ENCODE measurements at places on chromosomes 3 and 15.

DNA sequence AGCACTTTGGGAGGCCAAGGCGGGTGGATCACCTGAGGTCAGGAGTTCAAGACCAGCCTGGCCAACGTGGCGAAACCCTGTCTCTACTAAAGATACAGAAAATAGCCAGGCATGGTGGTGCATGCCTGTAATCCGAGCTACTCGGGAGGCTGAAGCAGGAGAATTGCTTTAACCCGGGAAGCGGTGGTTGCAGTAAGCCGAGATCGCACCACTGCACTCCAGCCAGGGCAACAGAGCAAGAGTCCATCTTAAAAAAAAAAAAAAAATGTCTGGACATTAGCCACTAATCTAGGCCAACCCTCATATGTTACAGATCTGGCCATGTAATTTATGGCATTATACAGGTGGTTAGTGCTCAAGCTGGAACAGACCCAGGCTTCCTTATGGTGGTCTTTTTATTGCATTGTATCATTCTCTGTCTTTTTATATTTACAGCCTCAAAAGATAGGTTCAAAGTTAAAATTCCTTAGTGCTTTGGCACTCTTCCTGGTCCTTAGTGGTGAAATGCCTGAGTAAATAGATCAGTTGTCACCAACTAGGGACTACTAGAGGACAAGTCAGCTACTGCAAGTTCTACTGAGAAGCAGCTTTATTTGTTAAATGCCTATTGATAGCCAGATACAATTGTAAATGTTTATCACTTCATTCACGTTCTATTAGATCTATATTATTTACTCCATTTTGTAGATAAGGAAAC is 16.0 kb downstream of the STARD9 start:
- DNase-seq: no peak

GRCh38 chr3:90062016-90062415 is 954.6 kb downstream of the EPHA3 start:
- DNase-seq: no peak

DNA sequence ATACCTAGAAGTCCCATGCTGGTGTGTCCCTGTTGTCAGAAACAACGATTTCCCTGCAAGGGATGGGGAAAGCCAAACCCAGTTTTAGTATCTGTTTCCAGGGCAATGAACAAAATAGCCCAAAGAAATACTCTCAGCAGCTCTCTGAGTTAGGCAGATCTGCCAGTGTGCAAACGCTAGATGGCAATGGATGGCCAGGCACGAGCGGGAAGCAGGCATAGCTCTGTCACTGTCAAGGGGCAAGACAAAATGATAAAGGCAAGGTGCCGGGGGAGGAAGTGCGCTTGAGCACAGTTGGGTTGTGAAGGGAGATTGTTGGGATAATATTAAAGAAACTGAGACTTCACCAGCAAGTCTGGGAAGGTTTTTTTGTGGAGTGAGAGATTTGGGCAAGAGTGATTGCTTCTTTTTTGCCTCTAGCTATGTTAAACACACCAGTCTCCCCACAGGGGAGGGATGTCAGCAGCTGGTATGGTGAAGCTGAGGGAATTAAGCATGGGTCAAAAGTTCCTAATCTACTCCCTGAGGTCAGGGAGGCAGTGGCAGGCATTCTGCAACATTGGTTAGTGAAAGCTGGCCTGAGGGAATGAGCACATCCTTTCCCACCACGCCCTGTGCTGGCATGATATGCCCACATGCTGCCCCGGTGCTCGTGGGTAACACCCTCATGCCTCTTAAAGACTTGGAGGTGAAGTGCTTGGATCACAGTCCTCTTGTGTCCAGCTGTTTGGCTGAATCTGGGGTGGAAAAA is 117.5 kb downstream of the PDCD6IP start:
- no peak for DNase-seq

- DNase-seq: peak; percentile 24
Measured at GRCh38 chr3:183548262-183548769, 7.2 kb downstream of the KLHL6 start.

- DNase-seq: no peak
Measured at GRCh38 chr3:49775538-49775937, 10.8 kb downstream of the IP6K1 start.

GRCh38 chr3:77780278-77780996 is 740.5 kb downstream of the ROBO2 start:
- DNase-seq: no peak

DNA sequence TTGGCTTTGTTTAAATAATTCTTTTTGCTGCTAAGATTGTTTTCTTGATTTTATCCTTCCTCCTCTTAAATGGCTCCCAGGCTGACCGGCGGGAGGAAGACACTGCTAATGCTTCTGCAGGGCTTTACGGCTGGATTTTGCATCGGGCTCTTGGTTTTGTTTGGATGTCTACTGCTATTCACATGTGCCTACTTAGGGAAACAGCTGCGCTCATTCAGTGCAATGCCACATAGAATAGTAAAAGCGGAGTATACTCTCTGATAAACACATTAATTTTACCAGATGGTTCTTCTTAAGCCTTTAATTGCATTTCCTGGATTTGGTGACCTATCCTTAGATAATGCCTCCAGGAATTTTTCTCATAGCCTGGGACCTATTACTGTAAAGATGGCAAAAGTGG is 146.6 kb downstream of the THSD4 start:
- peak; percentile 27 for DNase-seq

DNA sequence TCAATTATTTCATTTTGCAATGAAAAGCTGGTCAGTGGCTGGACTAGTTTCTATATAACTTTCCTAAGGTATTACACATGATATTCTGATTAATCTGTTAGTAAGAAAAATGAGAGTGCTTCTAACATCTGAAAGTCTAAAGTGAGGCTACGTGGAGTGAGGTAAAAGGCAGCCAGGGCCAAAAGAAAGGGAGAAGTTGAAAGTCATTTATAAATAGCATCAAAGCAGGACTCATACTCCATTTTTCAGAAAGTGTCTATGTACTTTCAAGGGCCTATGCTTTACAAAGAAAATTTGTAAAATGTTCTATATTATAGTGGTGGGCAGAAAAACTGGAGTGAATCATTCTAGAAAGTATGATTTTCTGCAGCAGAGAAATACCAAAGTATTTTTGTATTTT is 80.0 kb downstream of the CSNK1G1 start:
- no peak for DNase-seq

DNA sequence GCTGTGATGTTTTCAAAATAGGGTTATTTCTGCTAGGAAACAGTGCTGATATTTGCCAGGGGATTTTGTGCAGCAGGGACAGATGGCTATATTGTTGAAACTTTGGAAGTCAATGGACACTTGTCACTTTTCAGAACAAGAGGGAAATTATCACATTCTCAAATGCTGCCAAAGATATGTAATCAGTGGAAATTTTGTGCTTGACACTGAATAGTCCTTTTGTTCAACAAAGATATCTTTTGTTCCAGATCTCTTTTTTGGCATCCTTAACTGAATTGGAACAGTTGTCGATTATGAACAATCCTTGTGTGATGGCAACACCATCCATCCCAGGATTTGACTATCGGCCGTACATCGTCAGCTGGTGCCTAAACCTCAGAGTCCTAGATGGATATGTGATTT is 7.8 kb downstream of the CEP97 start:
- no peak for DNase-seq

- DNase-seq: no peak
Measured at GRCh38 chr3:141112686-141113297, 61.6 kb downstream of the SPSB4 start.

- DNase-seq: no peak
Measured at GRCh38 chr15:31045606-31046005, 54.2 kb upstream of the MTMR10 start.
